ENCODE measurements at places on chromosomes 3 and 15. TPM values are rescaled to one million over a fixed set of nuclear protein-coding genes. Genes with fewer than 3 reads are reported as not detected.

GRCh38 chr15:80849308-80849707 is 70.1 kb downstream of the CEMIP start:
- no peak for DNase-seq
- H3K27me3 ChIP-seq, result no peaks in the 10 kb centered on the region
- H3K4me3 ChIP-seq, result no peak overlapping the region

The MYL3 gene
- polyA plus RNA-seq, result not detected

The COLQ gene
- polyA plus RNA-seq, result 1.9 TPM

The OR5K3 gene
- polyA plus RNA-seq, result not detected

DNA sequence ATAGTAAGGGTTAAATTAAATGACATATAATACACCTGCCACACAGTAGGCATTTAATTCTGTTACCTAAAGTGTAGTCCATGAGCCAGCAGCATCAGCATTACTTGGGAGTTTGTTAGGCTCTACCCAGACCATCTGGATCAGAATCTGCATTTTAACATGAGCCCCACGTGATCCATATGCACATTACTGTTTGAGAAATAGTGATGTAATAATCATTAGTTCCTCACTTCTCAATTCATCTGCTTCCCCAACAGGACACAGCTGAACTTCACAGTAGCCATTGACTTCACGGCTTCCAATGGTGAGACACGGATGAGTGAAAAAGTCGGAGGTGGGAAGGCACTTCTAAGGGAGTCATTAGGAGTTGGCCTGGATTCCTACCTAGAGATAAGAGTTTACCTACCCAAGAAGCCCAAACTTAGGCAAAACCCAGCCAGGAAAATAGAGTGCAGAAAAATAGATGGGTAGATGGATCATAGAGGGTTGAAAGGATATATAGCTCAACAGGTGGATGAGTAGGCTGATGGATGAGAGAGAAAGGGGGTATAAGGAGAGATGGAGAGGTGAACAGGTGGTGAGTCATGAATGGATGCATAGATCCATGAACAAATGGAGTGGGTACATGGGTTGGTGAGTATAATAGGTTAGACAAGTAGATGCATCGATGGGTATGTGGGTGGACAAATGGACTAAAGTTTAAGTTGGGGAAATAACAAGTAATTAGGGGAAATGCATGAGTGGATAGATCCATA is 13.3 kb downstream of the CPNE9 start:
- H3K36me3 ChIP-seq, result no peaks in the 10 kb centered on the region
- peaks cover 2% of the 10 kb centered on the region for H3K4me1 ChIP-seq
- no peak for DNase-seq
- H3K4me3 ChIP-seq, result no peak overlapping the region

GRCh38 chr15:35139822-35140221 is 54.7 kb upstream of the NANOGP8 start:
- peaks cover 3% of the 10 kb centered on the region for H3K36me3 ChIP-seq
- H3K27ac ChIP-seq, result no peak overlapping the region
- no peak overlapping the region for H3K4me3 ChIP-seq
- no peak for DNase-seq
- no peaks in the 10 kb centered on the region for H3K27me3 ChIP-seq
- 0 out of 2 replicates have a peak, but pooled peaks cover 8% of the 10 kb centered on the region for H3K4me1 ChIP-seq

GRCh38 chr3:160694345-160694744 is 17.4 kb downstream of the ARL14 start:
- H3K36me3 ChIP-seq, result no peaks in the 10 kb centered on the region
- no peak overlapping the region for H3K4me3 ChIP-seq
- H3K27ac ChIP-seq, result no peak overlapping the region
- no peak for DNase-seq

The MAGEL2 gene
- polyA plus RNA-seq, result 0.03 TPM

- DNase-seq, result no peak
- no peaks in the 10 kb centered on the region for H3K4me1 ChIP-seq
- H3K36me3 ChIP-seq, result no peaks in the 10 kb centered on the region
- H3K27ac ChIP-seq, result no peak overlapping the region
- no peaks in the 10 kb centered on the region for H3K27me3 ChIP-seq
- H3K4me3 ChIP-seq, result no peak overlapping the region
These were observed 35.1 kb downstream of the LYZL4 start for GRCh38 chr3:42375121-42375800.

The TRAK1 gene
- polyA plus RNA-seq, result 11.5 TPM

DNA sequence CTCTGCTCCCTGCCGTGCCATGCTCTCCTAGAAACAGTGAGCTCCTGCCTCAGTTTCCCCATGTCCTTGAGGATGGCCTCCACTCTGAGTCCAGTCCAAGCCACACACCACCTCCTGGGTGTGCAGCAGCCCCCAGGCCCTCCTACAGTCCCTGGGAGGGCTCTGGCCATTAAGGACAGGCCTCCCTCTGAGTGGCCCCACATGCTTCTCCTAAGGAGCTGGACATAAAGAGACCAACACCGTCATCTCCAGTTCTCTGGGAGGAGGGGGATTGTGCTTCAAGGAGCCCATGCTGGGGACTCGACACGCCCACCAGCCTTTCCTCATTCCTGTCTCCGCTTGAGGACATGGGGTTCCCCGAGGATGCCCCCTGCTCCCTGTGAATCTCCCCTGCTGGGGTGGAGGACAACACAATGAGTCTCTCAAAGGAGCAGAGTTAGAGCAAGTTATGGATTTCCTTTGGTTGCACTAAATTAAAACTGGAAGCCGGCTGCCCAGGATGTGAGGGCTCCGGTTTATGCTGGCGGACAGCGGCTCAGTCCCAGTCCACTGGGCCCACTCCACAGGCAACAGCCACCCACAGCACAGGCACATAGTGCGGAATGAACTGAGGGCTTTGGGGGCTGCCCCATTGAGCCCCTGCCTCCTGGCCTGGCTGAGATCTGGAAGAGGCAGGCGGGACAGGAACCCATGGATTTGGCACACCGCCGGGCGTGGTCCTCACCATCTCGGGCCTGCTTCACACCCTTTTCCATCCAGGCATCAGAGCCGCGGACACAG is 165.6 kb upstream of the IQSEC1 start:
- DNase-seq, result no peak
- no peak overlapping the region for H3K4me3 ChIP-seq
- no peaks in the 10 kb centered on the region for H3K36me3 ChIP-seq
- H3K27me3 ChIP-seq, result no peaks in the 10 kb centered on the region
- no peak overlapping the region for H3K27ac ChIP-seq

DNA sequence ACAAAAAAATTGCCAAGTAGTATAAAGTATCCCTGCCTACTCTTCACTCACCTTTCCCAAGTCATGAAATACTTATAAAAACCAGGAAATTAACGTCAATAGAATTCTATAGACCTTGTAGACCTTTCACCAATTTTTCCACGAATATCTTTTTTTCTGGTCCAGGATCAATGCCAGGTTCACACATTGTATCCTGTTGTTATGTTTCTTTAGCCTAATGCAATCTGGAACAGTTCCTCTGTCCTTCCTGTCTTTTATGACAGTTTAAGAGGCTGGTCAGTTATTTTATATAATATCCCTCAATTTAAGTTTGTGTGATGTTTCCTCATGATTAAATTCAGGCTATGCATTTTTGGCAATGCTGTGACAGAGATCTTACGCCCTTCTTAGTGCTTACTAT is 63.2 kb upstream of the MAGI1 start:
- H3K36me3 ChIP-seq, result no peaks in the 10 kb centered on the region
- no peak overlapping the region for H3K4me3 ChIP-seq
- H3K27me3 ChIP-seq, result no peaks in the 10 kb centered on the region
- DNase-seq, result no peak
- H3K27ac ChIP-seq, result no peak overlapping the region

The P3H2 gene
- 2.8 TPM for polyA plus RNA-seq

GRCh38 chr3:51391566-51392354 is 675 bp downstream of the RBM15B start:
- peaks cover 72% of the 10 kb centered on the region for H3K4me1 ChIP-seq
- peak overlapping the region; percentile 52 for H3K27ac ChIP-seq
- peak; percentile 65 for DNase-seq

DNA sequence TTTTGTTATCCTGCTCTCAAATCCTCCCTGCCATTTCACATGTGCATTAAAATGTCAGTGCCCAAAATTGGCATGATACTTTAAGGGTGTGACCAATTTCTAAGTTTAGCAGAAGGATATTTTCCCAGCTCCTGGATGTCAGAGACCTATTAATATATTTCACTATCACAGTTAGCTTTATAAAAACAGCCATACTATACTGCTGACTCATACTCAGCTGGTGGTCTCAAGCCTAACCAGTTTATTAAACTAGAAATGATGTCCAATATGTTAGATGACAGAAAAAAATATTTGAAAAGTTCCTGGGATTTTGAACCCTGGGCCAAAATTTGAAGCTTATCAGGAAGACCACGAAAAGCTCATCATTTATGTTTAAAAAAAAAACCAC is 60.9 kb upstream of the ZNF280D start:
- no peak overlapping the region for H3K4me3 ChIP-seq
- H3K36me3 ChIP-seq, result no peaks in the 10 kb centered on the region
- no peak for DNase-seq
- H3K4me1 ChIP-seq, result no peaks in the 10 kb centered on the region
- no peaks in the 10 kb centered on the region for H3K27me3 ChIP-seq

The NOX5 gene
- polyA plus RNA-seq, result 0.05 TPM

GRCh38 chr3:111952866-111953450 is 25.9 kb upstream of the ABHD10 start:
- H3K4me3 ChIP-seq, result no peak overlapping the region
- no peaks in the 10 kb centered on the region for H3K27me3 ChIP-seq
- DNase-seq, result peak; percentile 21
- peaks cover 31% of the 10 kb centered on the region for H3K36me3 ChIP-seq

- no peak overlapping the region for H3K27ac ChIP-seq
- no peak for DNase-seq
These were observed 49.7 kb downstream of the ADAM10 start for GRCh38 chr15:58699769-58700168.

GRCh38 chr3:20190991-20191390 is 5.0 kb upstream of the SGO1 start:
- no peak overlapping the region for H3K4me3 ChIP-seq
- peaks cover 6% of the 10 kb centered on the region for H3K4me1 ChIP-seq
- no peaks in the 10 kb centered on the region for H3K27me3 ChIP-seq
- no peak overlapping the region for H3K27ac ChIP-seq
- DNase-seq, result no peak

All from SK-N-SH (cell line).